ENCODE measurements at places on chromosomes 7 and 10.

GRCh38 chr10:31619531-31620061, 300.6 kb downstream of the ZEB1 start:
- no peak for DNase-seq

DNA sequence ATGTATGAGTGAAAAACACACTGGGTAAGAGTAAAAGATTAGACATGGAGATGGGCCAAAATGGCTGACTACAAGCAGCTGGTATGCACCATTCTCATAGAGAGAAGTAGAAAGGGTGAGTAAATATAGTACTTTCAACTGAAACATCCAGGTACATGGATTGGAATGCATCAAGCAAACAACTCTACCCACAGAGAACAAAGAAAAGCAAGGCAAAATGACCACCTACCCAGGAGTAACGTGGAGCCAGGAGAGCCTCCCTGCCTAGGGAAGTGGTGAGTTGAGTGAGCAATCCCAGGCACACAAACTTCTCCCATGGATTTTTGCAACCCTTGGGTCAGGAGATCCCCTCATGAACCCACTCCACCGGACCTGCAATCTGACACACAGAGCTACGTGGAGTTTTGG, 212.8 kb downstream of the PTN start:
- no peak for DNase-seq

- DNase-seq = no peak
Observed at GRCh38 chr10:45491061-45491460, 117.0 kb downstream of the ALOX5 start.

DNA sequence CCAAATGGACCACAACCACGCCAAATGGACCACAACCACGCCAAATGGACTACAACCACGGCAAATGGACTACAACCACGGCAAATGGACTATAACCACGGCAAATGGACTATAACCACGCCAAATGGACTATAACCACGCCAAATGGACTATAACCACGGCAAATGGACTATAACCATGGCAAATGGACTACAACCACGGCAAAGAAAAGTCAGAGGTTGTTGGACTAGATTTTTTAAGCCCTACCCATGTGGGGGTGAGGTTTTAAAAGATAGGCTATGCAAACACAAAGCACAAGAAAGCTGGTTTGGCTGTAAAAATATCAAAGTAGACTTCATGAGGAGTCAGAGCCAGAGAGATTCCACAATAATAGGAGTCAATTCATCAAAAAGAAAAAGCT, 55.8 kb downstream of the NCAPG2 start:
- no peak for DNase-seq

DNA sequence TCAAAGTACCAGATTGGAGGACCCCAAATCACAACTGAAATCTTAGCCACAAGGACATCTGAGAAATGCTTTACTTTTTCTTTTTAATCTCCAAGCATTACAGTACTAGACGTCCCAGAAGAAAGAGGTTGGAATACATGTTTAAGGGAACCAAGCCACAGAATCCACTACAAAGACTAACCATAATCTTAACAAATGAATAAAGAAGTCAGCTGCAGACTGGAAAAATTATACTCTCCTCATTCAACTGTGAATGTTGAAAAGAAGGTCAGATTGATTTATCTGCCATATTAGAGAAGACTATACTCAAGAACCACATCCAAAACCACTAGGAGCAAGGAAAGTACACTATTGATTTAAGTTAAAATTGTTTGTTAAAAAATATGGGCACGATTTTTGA, 102.1 kb upstream of the ABCB5 start:
- DNase-seq = no peak

DNA sequence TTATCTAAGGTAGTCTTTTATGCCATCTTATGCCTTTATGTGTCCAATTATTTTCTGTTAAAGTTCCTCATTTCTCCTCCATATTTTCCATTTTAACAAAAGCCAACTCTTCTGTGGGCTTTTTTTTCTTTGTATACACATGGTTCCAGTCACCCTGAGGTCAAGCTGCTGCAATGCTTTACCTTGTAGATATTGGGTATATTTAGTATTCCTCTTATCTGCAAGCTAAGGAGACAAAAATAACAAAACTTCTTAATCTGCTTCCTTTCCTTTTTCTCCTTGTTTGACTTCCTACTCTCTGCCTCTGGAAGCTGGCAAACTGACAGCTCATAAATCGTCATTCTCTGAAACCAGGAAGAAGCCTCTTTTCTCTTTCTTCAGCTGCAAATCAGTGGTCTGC, 885.0 kb upstream of the LRRN3 start:
- no peak for DNase-seq

DNA sequence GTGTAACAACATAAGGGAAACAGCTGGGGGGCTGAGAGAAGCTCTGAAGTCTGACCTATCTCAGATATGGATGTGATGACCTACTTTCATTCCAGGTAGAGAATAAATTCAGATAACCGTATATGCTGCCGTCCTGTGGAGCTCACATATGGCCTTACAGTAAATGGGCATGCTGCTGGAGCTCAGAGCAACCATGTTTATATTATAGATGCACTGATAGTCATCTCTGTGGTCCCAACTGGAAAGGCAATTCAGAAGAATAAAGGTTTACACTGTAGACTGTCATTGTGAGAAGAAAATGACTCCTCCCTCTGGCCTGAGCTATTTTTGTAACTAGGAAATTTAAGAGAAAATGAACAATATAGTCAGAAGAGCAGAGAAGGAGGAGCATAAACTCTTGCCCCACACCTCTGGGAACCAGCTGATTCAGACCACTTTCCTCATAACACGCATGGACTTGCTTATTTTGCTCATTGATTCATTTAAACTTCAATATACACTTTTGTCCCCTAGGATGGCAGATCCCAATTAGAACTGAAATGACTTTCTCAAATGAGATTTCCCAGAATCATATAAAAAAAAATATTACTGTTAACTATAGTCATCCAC, 69.9 kb upstream of the NXPH1 start:
- DNase-seq = no peak
